ENCODE measurements at places on chromosomes 1 and 21.

GRCh38 chr1:2400950-2401649 is 9.5 kb downstream of the RER1 start:
- DNase-seq: no peak

DNA sequence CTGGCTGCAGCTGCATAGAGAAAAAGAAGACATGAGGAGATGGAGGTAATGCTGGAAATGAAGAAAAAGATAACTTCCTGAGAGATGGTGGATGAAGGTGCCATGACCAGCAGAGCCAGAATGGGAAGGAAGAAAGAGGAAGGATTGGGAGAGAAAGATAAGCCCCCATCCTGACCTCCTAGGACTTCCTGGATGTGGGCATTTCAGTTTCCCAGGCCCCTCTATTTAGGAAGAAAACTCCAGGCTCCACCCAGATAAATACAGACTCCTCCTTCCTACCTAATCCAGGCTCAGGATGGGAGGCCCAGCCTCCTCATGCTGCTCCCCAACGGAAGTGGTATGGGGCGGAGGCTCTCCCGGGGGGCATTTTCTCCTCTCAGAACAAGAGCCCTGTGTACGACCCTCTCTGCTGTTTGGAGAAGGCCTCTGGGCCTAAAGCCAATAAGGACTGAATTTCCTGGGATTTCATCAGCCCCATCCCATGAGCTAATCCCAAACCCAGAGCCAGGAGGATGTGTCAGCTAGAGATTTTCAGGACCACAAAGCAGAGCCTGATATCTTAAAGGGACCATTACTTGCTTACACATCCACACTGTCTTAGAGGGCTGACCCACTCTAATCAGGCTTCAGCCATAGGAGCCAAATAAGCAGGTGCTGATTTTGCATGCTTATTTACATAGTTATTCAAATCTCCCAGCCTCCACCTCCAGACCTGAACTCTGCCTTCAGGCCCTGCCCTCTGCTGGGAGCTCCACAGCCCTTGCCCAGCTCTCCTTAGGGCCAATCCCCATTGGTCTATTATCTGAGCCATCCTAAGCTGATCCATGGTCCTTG is 5.1 kb upstream of the ARHGEF2 start:
- DNase-seq: no peak

DNA sequence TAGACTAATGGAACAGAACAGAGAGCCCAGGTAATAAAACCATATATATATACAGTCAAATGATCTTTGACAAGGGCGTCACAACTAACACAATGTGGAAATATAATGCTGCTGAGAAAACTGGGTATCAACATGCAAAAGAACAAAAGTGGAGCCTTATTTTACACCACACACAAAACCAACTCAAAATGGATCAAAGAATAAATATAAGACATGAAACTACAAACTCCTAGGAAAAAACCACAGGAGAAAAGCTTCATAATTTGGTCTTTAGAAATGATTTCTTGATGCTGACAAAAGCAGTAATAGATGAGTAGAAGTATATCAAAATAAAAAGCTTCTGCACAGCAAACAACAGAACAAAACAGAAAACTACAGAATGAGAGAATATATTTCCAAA is 192.2 kb downstream of the AKT3 start:
- no peak for DNase-seq

DNA sequence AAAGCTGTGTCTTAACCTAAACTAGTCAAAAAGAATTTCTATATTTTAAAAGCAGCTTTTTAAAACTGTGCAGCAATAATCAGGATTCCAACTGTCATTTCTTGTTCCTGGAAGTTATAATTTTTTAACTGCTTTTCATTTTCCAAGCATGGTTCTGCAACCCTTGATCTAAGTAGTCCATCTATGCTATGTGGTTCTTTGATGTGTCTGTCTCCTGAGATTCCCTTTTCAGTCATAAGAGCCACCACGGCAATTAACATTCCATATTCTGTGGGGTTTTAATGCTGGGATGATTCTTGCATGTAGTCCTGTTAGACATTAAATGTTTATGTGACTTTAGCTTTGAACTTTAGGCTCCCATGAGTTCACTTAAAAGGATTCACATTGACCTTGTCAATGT is 220.4 kb downstream of the TPR start:
- no peak for DNase-seq

- DNase-seq: no peak
Measured at GRCh38 chr21:45388611-45389296, 16.2 kb upstream of the COL18A1 start.

DNA sequence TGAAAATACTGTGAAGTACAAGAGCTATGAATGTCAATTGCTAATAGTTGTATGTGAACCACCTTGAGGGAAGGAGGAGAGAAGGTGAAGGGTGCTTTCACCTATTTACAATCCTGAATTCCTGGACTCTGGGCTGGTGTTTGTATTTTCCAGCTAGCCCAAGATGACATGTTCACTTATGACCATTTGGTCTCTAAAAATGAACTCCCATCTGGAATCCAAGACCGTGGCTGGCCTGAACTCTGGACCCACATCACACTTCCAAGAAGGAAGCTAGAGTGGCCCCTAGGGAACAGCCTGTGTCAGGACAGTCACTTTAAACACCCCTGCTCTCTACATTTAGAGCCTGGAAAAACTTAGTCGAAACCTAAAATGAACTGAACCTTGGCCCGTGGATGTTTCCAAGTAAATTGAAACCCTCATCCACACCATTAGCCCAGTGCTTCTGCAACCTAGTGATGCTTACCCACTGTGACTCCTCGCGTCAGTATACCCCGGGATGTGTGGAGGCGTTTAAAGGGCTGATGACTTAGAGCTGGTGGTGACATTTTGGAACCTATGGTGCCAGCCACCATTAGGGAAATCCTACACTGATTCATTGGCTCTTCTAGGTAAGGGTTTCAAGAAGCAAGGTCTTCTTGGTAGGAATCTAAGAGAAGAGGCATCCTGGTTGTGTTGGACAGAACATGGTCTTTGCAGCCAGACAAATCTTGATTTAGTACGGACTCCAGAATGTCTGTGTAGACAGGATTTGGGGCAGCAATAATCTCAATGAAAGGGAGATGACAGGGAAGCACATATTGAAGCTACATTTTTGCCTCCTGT is 171.5 kb upstream of the IRF2BP2 start:
- no peak for DNase-seq

- DNase-seq: no peak
Measured at GRCh38 chr1:26336477-26337205, 17.3 kb downstream of the CRYBG2 start.

GRCh38 chr1:16315437-16315836 is 36.8 kb downstream of the FBXO42 start:
- no peak for DNase-seq

- no peak for DNase-seq
Measured at GRCh38 chr1:240399381-240399780, 212.6 kb downstream of the GREM2 start.

GRCh38 chr1:52769346-52770033 is 43.2 kb downstream of the ZYG11B start:
- no peak for DNase-seq

DNA sequence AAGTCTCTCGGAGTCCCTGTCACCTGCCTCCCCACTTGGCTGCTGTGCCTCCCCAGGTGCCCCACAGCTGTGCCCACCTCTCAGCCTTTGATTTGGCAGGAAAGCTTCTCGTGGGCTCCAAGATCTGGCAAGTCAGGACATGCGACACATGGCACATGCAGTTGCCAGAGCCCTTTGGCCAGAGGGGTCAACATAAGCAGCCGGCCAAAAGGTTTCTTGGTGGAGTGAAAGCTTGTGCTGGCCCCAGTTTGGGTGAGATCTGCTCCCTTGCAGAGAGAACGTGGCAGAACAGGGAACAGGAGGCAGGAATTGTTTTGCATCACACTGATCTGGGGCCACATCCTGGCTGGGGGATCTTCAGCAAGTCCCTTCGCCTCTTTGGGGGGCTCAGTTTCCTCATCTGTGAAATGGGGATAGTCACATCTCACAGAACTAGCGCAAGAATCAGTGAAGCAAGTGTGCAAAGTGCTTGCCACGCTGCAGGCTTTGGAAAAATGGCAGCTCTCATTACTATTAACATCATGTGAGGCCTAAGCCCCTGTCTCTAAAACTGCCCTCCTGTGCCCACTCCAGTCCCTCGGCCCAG is 232.6 kb downstream of the TRABD2B start:
- no peak for DNase-seq

DNA sequence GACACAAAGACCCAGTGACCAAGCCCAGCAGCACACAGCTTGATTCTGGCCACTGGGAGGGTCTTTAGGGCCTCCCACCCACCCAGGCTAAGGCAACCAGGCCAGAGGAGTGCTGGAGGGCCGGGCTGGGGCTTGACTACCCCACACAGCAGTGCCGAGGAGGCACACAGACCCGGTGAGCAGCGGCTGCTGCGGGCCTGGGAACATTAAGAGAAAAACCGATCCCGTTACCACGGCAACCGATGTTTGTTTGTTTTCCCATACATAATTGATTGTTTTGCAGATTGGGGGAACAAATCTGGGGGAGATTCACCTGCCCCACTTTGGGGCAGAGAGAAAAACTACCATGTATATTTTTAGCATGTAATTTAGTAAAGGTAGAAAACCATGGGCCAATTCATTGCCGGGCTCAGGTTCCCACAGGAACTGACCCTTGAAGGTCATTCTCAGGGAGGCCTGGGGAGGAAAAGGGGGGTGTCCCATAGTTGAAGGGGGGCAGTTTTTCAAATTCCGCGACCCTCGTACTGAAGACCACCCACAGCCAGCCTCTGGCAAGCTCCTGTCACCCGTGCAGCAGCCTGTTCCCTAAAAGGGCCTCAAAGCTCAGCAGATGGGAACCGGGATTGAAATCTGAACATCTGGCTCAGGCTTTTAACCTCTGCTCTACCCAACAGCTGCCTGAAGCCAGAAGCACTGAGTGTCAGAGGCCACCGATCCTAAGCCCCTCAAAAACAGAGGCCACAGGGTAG is 35.3 kb downstream of the CHD5 start:
- no peak for DNase-seq

DNA sequence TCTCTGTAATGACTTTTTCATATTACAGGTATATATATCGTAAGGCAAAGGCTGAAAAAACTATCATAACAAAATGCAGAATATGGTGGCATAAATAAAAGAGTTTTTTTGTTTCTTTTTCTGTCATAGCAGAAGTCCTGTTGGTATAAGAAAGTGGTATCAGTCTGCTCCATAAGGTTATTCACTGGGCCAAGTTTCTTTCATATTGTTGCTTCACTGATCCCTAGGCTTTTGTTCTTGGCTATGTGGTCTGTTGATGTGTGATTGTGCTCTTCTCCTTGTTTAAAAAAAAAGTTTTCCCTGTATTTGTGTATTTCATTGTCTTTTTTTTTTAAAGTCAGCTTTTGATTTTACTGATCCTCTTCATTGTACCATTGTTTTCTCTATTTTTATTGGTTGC is 26.0 kb downstream of the PTBP2 start:
- no peak for DNase-seq

- DNase-seq: no peak
Measured at GRCh38 chr1:177862916-177863315, 106.9 kb downstream of the SEC16B start.
